Stimulated activated CD8-positive, alpha-beta memory T cell treated with anti-CD3 and anti-CD28 coated beads, Interleukin-2, amount 100 ng/mL, for 1 hour (primary cell): ENCODE measurements at places on chromosomes 13 and 19.

DNA sequence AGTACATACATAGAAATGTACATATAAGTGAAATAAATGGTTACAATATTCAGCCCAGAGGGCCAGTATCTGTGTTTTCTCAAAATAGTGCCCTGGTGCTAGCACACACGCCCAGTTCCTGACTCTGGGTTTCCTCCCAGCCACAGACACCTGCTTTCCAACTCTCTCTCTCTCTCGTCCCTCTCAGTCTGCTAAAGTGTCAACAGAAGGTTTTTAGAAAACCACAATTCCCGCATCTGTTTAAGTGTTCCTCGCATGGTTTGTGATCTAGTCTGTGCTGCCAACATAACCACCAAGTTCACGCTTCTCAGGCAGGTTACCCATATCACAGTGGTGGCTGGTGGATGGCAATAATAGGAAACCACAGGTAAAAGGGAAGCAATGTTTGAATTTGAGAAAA is 17.8 kb upstream of the UPF3A start:
- no peak for DNase-seq

GRCh38 chr13:21639561-21639960 is 31.3 kb upstream of the FGF9 start:
- no peak for DNase-seq

- no peak for DNase-seq
Observed at GRCh38 chr13:113982296-113982661, 8.4 kb upstream of the C13orf46 start.

- DNase-seq = no peak
Observed at GRCh38 chr13:73169971-73170370, 111.2 kb downstream of the KLF5 start.

GRCh38 chr13:45833663-45834375 is 17.7 kb downstream of the SIAH3 start:
- DNase-seq = no peak

DNA sequence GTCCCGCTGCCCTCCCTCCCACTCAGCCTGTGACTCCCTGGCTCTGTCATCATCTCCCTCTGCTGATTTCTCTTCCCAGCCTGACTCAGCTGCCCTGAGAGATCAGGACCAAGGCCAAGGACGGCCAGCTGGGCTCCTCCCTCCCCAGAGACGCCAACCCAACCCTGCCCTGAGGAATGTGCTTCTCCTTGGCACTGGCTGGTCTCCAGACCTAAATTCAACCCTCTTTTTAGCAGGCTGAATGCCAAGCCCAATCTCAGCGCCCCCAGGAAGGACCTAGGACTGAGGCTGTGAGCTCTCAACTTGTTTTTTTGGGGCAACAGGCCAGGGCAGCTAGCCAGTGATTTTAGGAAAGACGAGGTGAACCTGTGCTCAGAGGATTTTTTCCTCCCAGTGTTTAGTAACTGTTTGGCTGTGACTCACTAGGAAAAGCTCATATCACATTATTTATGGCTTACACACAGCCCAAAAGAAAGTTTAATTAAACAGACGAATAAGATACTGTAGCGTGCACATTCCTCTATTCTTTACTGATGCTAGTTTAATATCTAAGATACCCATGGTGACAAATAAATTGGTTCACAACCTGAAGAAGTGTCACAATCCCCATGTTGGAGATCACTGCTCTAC is 7.4 kb upstream of the IGFL1 start:
- DNase-seq = no peak

DNA sequence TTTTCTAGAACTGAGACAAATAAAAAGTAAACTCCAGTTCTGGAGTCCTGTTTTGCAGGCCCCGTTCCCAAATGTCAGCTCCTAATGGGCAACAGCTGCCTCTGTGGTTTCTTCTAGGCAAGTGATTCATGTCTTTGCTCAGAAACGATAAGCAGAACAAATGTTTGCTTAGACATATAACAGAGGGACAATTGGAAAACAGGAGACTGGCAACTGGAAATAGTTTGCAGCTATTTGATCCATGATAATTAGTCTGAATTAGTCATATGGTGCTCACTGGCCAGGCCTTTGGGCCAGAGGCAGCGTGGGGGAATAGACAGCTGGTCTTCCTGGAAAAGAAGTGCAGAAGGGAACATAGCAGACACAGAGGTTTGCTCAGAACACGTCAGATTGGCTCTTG is 29.2 kb upstream of the TSHZ3 start:
- DNase-seq = no peak

GRCh38 chr13:41652735-41653361 is 195.5 kb downstream of the RGCC start:
- DNase-seq = peak; percentile 8

GRCh38 chr13:102700088-102701031 is 5.5 kb upstream of the METTL21C start:
- no peak for DNase-seq

GRCh38 chr19:41877916-41878905 is 1.1 kb downstream of the CD79A start:
- no peak for DNase-seq

DNA sequence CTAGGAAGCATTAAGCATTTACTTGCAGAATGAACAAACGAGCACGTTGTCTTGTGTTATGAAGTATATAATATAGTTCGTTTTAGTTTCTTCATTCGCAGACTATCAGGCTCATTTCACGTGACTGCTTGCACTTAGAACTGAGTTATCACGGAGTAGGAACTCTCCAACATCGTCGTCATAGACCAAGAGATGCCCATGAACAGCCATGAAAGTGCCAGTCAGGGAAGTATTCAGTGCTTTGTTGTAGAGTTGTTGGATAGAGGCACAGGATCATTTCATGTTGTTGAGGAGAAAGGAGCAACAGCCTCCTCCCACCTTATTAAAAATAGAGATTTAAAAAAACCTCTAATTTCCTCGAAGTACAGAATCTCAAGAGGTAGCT is 977 bp upstream of the IL17D start:
- DNase-seq = no peak

DNA sequence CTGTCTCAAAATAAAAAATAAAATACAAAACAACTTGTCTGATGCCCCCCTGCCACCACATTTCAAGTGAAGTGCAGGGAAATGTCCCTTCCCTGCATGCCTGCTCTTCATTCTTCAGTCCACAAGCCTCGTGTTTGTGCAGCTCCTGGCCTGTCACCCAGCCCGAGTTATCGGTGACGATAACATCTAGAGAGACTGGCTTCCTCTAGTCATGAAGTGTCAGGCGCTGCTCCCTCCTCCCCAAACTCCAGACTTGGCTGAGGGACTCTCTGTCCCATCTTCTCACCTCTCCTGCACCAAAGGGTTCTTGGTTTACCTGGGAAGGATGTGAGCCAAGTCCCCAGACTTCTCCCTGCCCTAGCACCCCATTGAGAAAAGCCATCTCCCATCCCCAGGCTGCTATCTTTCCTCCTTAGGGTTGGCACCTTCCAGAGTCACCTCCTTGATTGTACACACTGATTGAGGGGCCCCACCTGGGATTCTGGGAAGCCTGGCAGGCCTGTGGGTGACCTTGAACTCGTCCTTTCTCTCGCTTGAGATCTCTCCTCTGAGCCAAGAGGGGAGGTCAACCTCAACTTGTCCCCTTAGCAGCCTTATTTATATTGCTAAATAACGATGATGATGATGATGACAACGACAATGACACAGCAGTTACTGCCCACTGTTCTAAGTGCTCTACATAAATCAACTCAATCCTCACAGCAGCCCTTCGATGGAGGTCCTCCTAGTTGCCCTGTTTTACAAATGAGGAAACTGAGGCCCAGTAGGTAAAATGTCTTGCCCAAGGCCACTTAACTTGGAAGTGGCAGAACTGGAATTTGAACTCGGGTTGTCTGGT is 13.1 kb upstream of the PLAUR start:
- no peak for DNase-seq

DNA sequence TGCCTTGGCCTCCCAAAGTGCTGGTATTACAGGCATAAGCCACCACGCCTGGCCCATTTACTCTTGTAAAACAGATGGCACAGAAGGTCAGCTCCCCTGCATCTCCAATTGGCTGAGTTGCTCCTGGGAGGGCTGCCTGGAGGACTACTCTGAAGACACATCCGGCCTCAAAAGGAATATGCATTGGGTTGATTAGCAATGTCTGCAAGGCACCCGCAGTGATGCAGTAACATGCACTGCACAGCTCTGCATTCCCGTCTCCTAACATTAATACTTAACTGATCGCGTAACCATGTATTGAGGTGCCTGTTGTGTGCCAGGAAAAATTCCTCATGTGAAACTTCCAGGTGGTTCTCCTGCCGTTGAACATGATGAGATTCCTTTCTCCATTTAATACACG is 5.0 kb downstream of the ELAVL3 start:
- no peak for DNase-seq

- no peak for DNase-seq
Observed at GRCh38 chr19:46133777-46134241, 9.3 kb upstream of the IGFL3 start.

- DNase-seq = no peak
Observed at GRCh38 chr13:49580980-49581680, 4.2 kb downstream of the RCBTB1 start.

- DNase-seq = no peak
Observed at GRCh38 chr13:32471187-32471922, 43.4 kb upstream of the N4BP2L1 start.

DNA sequence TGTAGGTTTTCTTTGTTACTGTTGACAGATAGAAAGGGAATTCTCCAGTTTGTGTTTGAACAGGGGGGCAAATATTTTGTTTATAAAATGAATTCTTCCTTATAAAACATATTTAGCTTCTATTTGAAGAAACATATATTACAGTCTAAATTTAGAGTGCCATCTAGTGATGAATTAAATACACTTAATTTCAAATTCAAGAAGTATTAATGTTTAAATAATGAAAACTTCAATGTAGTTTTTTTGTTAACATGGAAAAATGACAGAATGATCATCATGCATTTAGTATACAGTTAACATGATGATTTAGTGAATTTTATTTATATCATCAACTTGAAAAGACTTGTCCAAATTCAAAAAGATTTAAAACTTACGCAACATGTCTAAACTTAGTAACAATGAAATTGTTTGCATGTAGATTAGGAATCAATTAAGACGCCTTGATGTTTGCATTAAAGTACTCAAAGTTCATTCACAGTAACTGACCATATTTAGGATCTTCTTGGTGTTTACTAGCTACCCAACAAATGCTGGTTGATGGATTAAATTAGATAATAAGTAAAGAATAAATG is 765.9 kb upstream of the SLITRK1 start:
- no peak for DNase-seq

GRCh38 chr13:59891053-59891452 is 272.7 kb downstream of the DIAPH3 start:
- no peak for DNase-seq

DNA sequence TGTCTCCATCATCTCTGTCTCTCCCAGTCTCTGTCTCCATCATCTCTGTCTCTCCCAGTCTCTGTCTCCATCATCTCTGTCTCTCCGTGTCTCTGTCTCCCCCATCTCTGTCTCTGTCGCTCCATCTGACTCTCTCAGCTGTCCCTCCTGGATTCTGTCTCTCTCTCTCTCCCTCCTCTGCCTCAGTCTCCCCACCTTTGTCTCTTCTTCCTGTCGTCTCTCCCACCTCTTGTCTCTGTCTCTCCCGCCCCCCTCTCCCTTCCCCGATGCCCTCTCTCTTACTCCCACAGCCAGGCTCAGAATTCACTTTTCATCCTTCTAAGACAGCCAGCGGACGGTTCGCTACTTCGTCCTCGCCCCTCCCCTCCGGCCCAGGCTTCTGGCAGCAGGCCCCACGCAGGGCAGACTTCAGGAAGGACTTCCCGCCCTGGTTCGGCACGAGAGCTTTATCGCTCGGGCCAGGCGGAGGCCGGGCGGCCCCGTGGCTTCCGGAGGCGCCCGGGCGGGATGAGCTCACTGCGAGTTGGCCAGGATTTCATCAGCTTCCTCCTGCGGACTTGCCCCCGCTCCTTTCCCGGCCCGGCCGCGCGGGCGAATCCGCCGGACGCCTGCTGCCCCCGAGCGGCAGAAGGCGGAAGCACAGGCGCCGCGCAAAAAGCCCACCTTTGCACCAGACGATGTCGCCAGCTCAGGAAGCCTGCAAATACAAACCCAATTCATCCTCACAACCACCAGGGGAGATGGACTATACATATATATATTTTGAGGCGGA is 12.4 kb upstream of the CCDC9 start:
- DNase-seq = peak; percentile 83

GRCh38 chr13:111902726-111903125 is 164.2 kb upstream of the SOX1 start:
- no peak for DNase-seq

DNA sequence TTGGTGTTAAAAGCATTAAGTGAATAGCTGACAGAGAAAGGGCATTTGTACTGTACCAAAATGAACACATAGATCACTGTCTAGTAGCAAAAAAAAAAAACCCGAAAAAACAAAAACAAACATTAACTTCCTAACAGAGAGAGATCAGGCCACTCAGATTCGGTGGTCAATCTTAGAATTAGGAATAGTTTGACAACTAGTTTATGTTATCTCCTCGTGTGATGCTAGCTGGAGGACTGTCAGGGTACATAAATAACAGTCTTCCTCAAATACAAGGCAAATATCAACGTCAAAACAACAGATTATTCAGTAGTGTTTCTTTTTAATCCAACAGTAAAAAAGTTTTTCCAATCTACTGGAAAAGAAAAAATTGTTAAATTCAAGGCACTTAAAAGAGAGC is 1.7 kb downstream of the ZMYM5 start:
- DNase-seq = no peak

DNA sequence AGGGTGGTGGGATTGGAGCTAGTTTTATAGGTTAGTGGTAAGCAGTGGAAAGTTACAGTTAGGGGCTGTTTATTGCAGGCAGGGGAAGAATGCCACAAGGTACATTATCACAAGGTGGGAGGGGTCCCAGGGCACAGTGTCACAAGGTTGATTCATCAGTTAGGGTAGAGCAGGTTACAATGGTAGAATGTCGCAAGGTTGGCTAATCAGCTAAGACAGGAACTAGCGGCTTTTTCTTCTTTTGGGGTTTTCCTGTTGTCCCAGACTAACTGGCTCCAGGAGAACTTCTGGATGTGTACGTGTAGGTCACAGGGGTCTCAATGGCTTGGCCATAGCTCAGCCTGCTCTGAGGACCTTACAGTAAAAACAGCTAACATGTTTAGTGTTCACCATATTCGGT is 1221.1 kb downstream of the SLITRK1 start:
- DNase-seq = no peak

- no peak for DNase-seq
Observed at GRCh38 chr19:29247051-29247450, 34.1 kb upstream of the UQCRFS1 start.
